ENCODE measurements at places on chromosomes 2 and 18.

DNA sequence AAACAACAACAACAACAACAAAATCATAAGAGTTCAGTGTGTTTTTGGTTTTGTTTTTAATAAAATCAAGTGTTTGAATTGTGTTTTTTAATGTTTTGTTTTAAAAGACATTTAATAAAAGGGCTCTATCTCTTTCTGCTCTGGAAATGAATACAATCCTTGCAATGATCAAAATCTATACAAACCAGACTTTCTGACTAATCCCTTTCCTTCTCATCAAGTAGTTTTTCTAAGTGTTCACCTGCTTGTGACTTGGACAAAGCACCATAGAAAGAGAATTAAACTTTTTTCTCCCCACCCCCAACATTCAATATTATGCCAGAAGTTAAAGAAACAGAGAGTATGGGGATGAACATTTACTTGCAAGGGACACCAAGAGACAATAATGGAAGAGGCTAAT lies 61.4 kb downstream of the KCTD18 start:
- no peak for DNase-seq

- DNase-seq, result no peak
Observed at GRCh38 chr2:217387776-217388387, 528.0 kb upstream of the TNP1 start.

DNA sequence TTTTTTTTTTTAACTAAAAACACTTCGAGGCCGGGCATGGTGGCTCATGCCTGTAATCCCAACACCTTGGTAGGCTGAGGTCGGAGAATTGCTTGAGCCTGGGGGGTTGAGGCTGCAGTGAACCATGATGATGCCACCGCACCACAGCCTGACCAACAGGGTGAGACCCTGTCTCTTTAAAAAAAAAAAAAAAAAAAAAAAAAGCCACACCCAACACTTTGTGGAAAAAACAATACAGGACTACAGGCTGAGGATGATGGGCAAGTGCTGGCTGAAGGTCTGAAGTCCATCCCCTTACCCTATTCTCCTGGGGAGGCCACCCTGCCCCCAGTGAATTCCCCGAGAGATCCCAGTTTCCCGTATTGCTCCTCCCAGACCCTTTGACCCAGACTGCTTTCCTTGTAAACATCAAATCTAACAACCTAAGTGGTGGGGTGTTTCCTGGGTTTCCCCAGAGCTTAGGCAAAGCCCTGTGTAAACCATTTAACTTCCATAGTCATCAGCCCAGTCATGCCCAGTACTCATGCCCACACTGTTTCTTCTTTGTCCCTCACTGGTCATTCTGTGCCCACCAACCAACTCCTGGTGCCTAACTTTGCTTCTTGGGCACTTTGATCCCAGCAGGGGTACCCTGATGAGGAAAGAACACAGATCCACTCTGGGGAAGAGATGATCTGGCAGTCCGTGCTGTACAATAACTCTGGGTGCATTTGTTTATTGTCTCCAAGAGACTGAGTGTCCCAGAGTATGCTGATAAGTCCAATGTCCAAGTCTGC lies 5.8 kb upstream of the TMEM37 start:
- DNase-seq, result no peak

GRCh38 chr2:88176352-88176984 lies 6.3 kb downstream of the THNSL2 start:
- no peak for DNase-seq

GRCh38 chr18:56108478-56109367 lies 520.7 kb upstream of the TCF4 start:
- no peak for DNase-seq

- no peak for DNase-seq
Observed at GRCh38 chr2:239540174-239540573, 139.4 kb upstream of the HDAC4 start.

DNA sequence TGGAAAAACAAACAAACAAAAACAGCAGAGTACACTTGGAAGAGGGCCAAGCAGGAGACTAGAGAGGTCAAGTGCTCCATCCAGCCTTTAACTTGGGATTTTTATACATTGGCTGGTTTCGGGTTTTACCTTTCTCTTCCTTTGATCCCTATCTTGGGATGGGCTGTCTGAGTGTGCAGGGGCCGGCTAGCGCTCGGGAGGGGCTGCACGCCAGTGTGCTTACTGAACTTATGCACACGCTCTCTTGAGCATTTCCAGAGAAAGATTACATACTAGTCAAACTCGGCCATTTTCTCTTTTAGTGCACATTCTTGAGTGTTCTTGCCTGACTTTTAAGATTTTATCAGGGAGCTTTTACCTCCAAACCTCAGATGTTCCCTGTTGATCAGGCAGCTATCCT lies 707.8 kb downstream of the DSC3 start:
- DNase-seq, result no peak

DNA sequence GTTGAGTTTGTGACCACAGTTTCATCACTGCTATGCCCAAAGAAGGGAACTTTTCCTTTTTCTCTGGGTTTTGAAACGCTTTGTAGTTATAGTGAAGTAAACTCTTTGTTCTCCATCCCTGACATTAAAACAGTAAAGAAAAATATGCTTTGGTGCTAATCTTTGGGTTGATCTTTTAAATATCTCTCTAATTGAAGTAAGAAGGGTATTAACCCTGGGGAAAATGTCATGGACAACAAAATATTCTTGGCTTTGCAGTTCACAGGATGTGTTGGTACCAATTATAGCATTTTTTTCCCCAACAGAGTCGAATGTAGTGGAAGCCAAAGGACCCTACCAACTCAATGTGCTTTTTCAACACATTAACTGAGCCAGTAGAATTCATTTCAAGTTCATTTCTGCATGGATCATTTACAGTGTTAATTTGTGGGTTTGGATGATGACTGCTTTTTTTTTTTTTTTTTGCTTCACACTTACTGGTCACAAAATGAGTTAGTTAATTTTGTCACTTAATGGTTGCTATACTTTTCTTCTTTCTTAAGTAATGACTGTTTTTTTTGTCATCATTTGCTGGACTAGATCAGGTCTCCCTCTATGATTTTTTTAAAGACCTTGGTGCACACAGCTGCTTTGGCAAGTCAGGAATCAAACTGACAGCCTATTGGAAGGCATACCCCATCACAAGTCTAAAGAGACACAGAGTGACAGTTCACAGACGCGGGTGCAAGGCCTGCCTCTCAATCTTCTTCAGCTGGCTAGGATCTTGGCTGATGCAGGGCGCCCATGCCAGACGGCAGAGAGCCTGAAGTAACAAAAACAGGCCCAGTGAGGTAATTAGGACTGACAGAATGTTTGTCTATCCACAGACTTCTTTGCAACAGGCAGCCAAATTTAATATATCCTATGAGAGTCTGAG lies 98.8 kb upstream of the MMADHC start:
- DNase-seq, result no peak

DNA sequence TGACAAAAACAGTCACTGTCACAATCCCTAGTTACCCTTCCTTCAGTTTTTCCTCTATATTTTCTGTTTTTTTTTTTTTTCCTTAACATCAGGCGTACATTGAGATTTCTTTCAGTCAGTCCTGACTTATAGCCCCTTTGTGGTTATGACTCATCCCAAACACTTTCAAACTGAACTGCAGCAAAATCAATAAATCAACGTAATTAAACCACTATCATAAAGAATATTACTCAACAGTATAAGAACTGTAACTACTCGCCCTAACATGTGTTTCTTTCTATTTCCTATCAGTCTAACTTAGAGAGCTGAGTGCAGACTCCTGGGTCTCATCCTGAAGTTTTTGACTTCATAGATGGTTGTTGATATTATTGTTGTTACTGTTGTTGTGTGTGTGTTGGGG lies 523.5 kb downstream of the LRRTM4 start:
- no peak for DNase-seq

GRCh38 chr2:218745160-218745558 lies 34.5 kb downstream of the TTLL4 start:
- peak; percentile 85 for DNase-seq

DNA sequence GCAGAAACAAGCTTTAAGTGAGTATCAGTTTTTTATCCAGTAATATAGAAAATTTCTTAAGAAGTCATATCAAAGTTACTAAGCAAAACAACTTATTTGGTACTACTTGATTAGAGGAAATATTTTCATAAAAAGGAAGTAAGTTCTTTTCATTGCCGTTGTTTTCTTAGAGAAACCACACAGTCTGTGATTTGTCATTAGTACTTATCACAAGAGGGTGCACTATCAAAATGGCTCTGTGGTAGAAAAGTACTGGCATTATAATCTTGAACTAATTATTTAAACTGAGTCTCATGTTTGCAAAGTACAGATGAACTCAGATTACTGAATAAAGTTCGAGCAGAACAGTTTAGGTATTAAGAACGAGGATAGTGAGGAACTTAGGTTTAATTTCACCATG lies 93.4 kb downstream of the IKZF2 start:
- no peak for DNase-seq

GRCh38 chr18:5771343-5771742 lies 124.0 kb downstream of the TMEM200C start:
- DNase-seq, result no peak

DNA sequence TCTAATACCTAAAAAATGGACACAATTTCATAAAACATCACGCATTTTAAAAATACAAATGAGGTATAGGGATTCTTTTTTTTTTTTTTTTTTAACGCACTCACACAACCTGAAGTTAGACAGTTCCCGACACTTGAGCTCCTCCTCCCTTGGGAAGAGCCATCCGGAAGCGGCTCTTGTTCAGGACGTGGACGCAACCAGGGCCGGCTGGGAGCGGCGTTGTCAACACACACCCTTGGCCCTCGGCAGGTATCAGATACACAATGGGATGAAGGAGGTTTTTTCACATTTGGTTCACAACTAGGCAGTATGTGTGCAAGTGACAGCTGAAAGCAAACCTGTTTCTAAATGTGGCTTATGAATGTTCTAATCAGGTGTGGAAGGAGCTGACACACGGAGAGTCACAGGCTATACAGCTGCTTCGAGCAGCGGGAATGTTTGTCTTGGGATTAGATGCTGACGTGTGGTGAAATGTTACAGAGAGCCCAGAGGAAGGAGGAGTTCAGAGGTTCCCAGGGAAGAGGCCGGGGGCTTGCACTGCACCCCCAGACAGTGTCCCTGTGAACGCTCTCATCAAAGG lies 111.1 kb downstream of the PXDN start:
- no peak for DNase-seq

- no peak for DNase-seq
Observed at GRCh38 chr2:39411181-39411944, 25.7 kb downstream of the MAP4K3 start.

- no peak for DNase-seq
Observed at GRCh38 chr2:69241093-69241492, 145.9 kb downstream of the GFPT1 start.

DNA sequence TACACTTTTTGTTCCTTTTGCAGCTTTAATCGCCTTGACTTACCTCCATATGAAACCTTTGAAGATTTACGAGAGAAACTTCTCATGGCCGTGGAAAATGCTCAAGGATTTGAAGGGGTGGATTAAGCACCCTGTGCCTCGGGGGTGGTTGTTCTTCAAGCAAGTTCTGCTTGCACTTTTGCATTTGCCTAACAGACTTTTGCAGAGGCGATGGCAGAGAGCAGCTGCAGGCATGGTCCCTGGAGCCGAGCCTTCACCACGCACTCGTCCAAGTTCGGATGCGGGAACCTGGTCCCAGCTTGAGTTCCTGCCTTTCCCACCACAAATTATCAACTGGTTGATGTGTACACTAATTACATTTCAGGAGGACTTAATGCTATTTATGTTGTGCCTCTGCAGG lies 232.7 kb downstream of the ALPK2 start:
- no peak for DNase-seq

DNA sequence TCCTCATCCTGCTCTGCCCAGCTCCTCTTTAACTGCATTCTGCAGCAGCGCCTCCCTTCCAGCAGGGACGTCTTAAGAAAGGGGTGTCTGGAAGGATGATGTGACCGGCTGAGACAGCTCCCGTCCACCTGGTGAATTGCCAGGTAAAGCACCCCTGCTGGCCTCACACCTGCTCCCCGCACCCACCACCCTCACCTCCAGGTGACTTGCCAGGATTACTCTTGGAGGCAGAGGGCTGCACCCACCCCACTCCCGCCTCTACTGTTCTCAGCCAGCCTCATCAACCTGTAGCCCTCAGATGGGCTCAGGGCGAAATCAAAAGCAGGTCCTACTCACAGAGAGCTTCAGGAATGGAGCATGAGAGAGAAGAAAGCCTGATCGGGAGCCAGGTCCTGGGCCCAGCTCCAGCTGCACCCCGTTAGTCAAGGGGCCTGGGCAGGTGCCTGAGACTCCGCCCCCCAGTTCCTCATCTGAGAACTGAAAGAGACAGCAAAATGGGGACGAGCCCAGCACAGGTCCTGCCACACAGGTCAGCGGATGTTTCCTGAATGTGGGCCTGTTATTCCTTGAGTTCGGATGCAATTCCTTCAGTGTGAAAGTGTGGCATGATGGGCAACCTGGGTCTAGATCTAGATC lies 5.6 kb downstream of the ADRA2B start:
- DNase-seq, result no peak

GRCh38 chr2:24342110-24342910 lies 18.0 kb downstream of the ITSN2 start:
- no peak for DNase-seq

GRCh38 chr2:11478899-11479605 lies 13.1 kb upstream of the E2F6 start:
- DNase-seq, result peak; percentile 51

DNA sequence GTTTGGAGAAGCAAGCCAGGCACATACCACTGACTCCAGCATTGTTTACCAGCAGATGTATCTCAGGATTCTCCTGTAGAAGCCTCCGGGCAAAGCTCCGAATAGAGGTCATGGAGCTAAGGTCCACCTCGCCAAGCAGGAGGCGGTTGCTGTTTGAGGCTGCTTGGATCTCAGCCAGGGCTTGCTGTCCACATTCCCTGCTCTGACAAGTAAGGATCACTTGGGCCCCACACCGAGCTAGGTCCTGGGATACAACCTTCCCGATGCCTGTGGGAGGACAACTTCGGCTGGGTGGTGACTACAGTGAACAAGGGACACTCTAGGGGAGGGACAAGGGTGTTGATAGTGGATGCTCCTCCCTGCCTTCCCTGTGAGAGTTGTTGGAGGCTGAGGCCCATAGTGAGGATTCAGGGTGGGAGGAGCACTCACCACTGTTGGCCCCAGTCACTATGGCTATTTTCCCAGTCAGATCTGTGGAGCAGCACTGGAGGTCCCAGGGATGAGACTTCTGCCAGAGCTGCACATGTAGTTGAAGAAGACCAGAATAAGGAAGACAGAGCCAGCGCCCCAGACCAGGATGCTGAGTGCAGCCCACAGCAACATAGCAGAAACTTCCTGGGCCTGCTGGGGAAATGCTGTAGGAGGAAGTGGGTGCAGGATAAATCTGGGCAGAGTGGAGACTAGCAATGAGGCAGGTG lies 8.3 kb downstream of the C2orf81 start:
- no peak for DNase-seq

All from GF-D8 (cell line).